IMR-90 (cell line): ENCODE measurements at places on chromosomes 4 and X. TPM values are rescaled to one million over a fixed set of nuclear protein-coding genes. Genes with fewer than 3 reads are reported as not detected.

Gene NALF2
- total RNA-seq, result not detected in 2 replicates

DNA sequence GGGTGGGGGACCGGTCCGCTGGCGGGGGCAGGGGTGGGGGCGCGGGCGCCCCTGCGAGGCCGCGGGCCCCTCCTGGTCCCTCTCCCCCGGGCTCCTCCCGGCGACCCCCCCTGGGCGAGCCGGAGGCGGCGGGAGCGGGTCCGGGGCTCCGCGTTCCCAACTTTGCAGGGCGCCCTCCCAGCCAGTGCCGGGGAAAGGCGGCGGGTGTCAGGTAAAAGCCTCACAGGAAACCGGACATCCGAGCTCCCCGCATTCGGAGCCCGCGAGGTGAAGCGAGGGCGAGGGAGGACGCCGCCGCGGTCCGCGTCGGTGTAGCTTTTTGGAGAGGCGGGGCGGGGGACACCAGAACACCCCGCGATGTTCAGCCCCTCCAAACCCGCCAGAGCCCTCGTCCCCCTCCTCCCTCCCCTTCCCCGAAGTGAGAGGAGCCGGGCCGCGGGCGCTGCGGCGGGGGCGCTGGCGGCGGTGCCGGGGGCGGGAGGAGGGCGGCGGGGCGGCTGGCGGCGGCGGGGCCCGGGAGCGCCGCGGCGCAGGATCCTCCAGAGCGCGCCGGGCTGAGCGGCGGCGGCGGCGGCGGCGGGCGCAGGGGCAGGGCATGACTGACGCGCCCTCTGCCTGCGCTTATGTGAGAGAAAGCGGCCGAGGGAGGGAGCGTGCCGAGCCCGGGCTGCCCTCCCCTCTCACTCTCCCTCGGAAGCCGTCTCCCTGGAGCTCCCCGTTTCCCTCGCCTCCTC is at the start of gene VEGFC:
VEGFC (minus strand) TSS at position 597 of the 734 bp plus-strand sequence. CDS start 611 bp downstream, outside the sequence.
- H3K4me1 ChIP-seq, result peaks cover 17% of the 10 kb centered on the region
- H3K36me3 ChIP-seq, result no peaks in the 10 kb centered on the region
- DNase-seq, result peak; percentile 73
- peak within 1 kb of the TSS; percentile 96 for H3K4me3 ChIP-seq

- H3K4me1 ChIP-seq, result peaks cover 2% of the 10 kb centered on the region; the same call in 1 of the 2 replicates
- DNase-seq, result no peak
- no peak overlapping the region for H3K27ac ChIP-seq
- no peaks in the 10 kb centered on the region for H3K36me3 ChIP-seq
- H3K27me3 ChIP-seq, result peaks cover 29% of the 10 kb centered on the region
Observed at GRCh38 chr4:10667701-10668326, 16.8 kb downstream of the CLNK start.

GRCh38 chr4:150577796-150578195 is 4.2 kb upstream of the MAB21L2 start:
- H3K4me3 ChIP-seq, result no peak overlapping the region
- H3K4me1 ChIP-seq, result peaks cover 2% of the 10 kb centered on the region; the same call in 1 of the 2 replicates
- DNase-seq, result no peak

Gene POF1B
- not detected in 2 replicates for total RNA-seq

DNA sequence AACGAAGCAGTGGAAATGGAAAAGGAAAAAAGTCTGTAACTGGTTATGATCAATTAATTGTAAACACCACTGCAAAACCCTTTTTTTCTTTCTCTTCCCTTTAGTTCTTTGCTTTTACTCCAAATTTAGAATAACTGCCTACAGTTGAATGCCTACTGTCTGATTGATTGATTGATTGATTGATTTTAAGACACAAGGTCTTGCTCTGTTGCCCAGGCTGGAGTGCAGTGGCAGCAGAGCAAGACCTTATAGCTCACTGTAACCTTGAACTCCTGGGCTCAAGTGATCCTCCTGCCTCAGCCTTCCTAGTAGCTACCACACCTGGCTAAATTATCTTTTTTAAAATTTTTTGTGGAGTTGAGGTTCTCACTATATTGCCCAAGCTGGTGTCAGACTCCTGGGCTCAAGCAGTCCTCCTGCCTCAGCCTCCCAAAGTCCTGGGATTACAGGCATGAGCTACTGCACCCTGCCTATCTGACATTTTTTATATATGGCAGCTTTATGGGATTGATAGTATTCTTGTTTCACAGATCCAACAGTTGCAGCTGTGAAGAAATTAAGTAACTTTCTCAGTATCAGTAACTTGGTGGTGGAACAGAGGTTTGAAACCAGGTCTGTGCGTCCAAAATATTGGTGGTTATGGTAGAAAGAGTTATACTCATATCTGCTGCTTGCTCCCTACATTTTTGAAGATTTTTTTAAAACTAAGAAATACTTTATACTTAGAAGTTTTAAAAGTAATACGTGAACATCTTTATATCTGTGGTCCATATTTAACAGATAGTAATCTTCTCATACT is 12.4 kb downstream of the UBE2K start:
- no peak for DNase-seq
- no peak overlapping the region for H3K4me3 ChIP-seq
- H3K4me1 ChIP-seq, result peaks cover 10% of the 10 kb centered on the region

GRCh38 chr4:121734571-121734970 is 30.4 kb downstream of the SMIM43 start:
- H3K4me1 ChIP-seq, result peaks cover 13% of the 10 kb centered on the region
- no peaks in the 10 kb centered on the region for H3K27me3 ChIP-seq
- no peaks in the 10 kb centered on the region for H3K36me3 ChIP-seq
- no peak overlapping the region for H3K4me3 ChIP-seq
- H3K27ac ChIP-seq, result no peak overlapping the region
- no peak for DNase-seq

- peaks cover 7% of the 10 kb centered on the region for H3K27me3 ChIP-seq
- no peak overlapping the region for H3K27ac ChIP-seq
- H3K36me3 ChIP-seq, result no peaks in the 10 kb centered on the region
- no peak overlapping the region for H3K4me3 ChIP-seq
Observed at GRCh38 chr4:108473163-108473720, 147.1 kb upstream of the RPL34 start.

DNA sequence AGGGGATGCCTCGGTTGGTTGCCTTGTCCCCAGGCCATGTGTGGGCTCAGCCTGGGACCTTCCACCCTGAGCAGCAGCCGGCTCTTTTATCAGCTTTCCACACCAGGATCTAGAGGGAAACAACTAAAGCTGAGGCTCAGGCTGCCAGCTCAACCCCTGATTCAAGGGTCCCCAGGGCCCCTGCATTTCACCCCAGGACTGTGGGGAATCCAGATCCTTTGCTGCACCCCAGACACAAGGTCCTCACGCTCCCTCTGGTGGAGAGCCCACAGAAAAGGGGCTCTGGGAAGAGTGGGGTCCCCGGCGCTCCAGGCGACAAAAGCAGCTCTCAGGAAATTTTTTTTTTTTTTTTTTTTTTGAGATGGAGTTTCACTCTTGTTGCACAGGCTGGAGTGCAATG is 64.3 kb downstream of the ZFYVE28 start:
- H3K27me3 ChIP-seq, result peaks cover 3% of the 10 kb centered on the region
- DNase-seq, result no peak

GRCh38 chrX:44474410-44474809 is 68.2 kb downstream of the FUNDC1 start:
- no peak overlapping the region for H3K4me3 ChIP-seq
- H3K4me1 ChIP-seq, result no peaks in the 10 kb centered on the region
- peaks cover 4% of the 10 kb centered on the region for H3K27me3 ChIP-seq
- no peak overlapping the region for H3K27ac ChIP-seq
- no peak for DNase-seq

- no peak for DNase-seq
- no peaks in the 10 kb centered on the region for H3K27me3 ChIP-seq
- no peaks in the 10 kb centered on the region for H3K4me1 ChIP-seq
- H3K27ac ChIP-seq, result no peak overlapping the region
- H3K4me3 ChIP-seq, result no peak overlapping the region
Observed at GRCh38 chr4:103415801-103416200, 217.7 kb upstream of the CENPE start.

Gene MAGED4
- total RNA-seq, result 9.9 and 13.6 TPM in 2 replicates

Gene DRP2
- 6.9 and 7.0 TPM in 2 replicates for total RNA-seq

DNA sequence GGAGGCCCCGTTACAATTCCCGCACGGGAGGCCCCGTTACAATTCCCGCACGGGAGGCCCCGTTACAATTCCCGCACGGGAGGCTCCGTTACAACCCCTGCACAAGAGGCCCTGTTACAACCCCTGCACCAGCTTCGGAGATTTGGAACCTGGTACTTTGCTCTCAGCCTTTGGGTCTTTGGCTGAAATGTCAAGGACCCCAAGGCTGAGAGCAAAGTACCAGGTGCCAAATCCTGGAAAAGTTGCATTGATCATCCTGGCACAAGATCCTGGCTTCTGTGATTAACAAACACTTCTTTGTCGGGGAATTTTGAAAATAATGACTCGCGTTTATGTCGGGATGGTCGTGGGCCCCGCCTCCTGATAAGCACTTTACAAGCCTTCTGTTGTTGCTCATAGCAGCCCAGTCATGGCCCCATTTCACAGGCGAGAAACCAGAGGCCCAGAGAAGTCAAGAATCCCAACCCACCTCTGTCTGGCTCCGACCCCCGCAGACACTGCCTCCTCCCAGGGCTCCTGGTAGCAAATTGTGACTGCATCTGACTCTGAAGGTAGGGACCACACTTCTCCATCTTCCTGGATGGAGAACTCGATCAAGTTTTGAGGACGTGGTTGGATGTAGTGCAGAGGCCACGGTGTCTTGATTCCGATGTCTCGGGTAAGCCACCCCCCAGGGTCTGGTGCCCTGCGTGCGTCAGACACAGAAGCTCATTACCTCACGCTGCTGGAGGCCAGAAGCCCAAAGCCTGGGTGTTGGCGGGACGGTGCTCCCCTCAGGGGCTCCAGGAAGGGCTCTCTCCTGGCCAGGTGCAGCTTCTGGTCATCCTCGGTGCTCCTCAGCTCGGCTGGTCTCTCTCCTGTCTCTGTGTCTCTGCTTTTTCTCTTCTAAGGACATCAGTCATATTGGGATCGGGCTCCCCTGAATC is 60.3 kb downstream of the ADRA2C start:
- H3K36me3 ChIP-seq, result no peaks in the 10 kb centered on the region
- no peak for DNase-seq
- no peaks in the 10 kb centered on the region for H3K4me1 ChIP-seq
- peaks cover 26% of the 10 kb centered on the region for H3K27me3 ChIP-seq

Gene SLITRK4
- total RNA-seq, result not detected in 2 replicates

Gene PTPN13
- total RNA-seq, result 29.0 and 31.4 TPM in 2 replicates

Gene NOX1
- not detected in 2 replicates for total RNA-seq

- H3K36me3 ChIP-seq, result 0 out of 2 replicates have a peak, but pooled peaks cover 1% of the 10 kb centered on the region
- H3K4me3 ChIP-seq, result no peak overlapping the region
- H3K4me1 ChIP-seq, result no peaks in the 10 kb centered on the region
- peak; percentile 48 for DNase-seq
- no peak overlapping the region for H3K27ac ChIP-seq
- H3K27me3 ChIP-seq, result no peaks in the 10 kb centered on the region
Observed at GRCh38 chrX:78011846-78012245, 42.4 kb upstream of the PGAM4 start.

GRCh38 chr4:111628437-111628836 is 516.8 kb upstream of the FAM241A start:
- H3K36me3 ChIP-seq, result no peaks in the 10 kb centered on the region
- H3K27me3 ChIP-seq, result no peaks in the 10 kb centered on the region
- no peak overlapping the region for H3K27ac ChIP-seq

DNA sequence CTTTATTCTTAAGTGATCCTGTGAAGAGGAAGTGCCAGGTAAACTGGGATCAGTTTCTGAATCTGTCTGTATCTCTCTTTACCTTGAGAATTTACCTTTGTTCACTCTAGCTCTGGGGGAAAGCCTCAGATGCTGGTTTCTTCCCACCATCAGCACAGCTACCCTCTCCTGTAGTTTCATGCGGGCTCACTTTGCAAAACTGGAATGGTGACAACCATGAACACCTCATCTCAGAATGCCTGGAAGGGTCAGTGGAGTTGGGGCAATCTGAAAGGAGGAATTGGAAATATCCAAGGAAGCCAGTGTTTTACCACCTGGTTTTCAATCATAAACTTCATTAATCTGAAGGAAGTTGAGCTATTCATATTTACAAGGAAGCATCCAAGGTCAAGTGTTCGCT is 30.8 kb upstream of the DCX start:
- H3K27ac ChIP-seq, result no peak overlapping the region
- peaks cover 2% of the 10 kb centered on the region; the same call in 1 of the 2 replicates for H3K27me3 ChIP-seq
- H3K36me3 ChIP-seq, result no peaks in the 10 kb centered on the region
- no peak for DNase-seq
- no peak overlapping the region for H3K4me3 ChIP-seq

- no peaks in the 10 kb centered on the region for H3K4me1 ChIP-seq
- no peaks in the 10 kb centered on the region for H3K36me3 ChIP-seq
Observed at GRCh38 chr4:42736527-42737195, 79.8 kb upstream of the ATP8A1 start.

Gene XAGE2
- total RNA-seq, result not detected in 2 replicates

Gene OPRPN
- total RNA-seq, result not detected in 2 replicates

DNA sequence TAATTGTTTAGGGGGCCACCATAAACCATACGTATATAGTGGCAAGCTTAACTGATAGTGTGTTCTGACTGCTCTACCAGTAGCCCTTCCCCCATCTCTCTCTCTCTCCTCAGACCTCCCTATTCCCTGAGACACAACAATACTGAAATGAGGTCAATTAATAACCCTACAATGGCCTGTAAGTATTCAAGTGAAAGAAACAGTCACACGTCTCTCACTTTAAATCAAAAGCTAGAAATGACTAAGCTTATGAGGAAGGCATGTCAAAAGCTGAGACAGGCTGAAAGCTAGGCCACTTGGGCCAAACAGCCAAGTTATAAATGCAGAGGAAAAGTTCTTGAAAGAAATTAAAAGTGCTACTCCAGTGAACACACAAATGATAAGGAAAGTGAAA is 78.0 kb downstream of the PRDM5 start:
- DNase-seq, result no peak
- H3K27ac ChIP-seq, result no peak overlapping the region
- no peaks in the 10 kb centered on the region for H3K27me3 ChIP-seq
- peaks cover 6% of the 10 kb centered on the region for H3K4me1 ChIP-seq

DNA sequence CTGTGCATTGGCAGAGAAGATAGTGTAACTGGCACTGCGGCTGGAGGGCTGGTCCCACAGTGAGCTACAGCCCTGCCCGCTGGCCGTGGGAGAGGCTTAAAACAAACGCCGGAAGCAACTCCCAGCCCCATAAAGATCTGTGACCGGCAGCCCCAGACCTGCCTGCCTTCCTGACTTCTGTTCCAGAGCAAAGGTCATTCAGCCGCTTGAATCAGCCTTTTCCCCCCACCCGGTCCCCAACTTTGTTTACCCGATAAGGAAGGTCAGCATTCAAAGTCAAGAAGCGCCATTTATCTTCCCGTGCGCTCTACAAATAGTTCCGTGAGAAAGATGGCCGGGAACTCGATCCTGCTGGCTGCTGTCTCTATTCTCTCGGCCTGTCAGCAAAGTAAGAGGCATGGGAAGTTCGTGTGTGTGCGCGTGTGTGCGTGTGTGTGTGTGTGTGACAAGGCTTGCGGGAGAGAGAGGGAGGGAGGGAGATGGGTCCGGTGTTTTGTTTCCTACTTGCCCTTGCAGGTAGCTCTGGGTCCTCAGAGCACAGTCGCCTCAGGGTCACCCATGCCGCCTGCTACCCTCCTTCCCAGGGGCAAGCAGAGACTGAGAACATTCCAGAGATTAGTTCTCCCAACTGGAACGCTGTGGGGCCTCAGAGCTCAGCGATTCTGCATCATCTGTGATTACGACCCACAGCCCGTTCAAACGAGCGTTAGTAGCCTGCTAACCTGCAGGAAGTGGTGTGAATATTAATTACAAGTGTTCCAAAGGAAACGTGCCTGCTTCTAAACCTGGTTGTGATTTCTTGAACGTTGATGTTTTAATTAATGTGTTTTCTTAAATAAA is at the start of gene MGST2:
MGST2 (plus strand) TSS at position 130 of the 840 bp plus-strand sequence; CDS start at position 331, 201 bp downstream.
- peak within 1 kb of the TSS; percentile 44 for H3K4me3 ChIP-seq
- H3K27ac ChIP-seq, result peak within 1 kb of the TSS; percentile 73
- peak; percentile 79 for DNase-seq
- no peaks in the 10 kb centered on the region for H3K27me3 ChIP-seq
- peaks cover 2% of the 10 kb centered on the region; the same call in 1 of the 2 replicates for H3K4me1 ChIP-seq

- H3K27me3 ChIP-seq, result peaks cover 2% of the 10 kb centered on the region; the same call in 1 of the 2 replicates
- peak; percentile 83 for DNase-seq
- no peaks in the 10 kb centered on the region for H3K36me3 ChIP-seq
- H3K27ac ChIP-seq, result peak within 1 kb of the TSS; percentile 99
- peak within 1 kb of the TSS; percentile 99 for H3K4me3 ChIP-seq
- H3K4me1 ChIP-seq, result peaks cover 3% of the 10 kb centered on the region
Observed at GRCh38 chrX:115560978-115561604, at the start of gene PLS3. Gene PLS3 (plus strand): TSS chrX:115561174. CDS start chrX:115610251, 49,077 bp downstream.
